ENCODE measurements at places on chromosomes 11 and 22.

DNA sequence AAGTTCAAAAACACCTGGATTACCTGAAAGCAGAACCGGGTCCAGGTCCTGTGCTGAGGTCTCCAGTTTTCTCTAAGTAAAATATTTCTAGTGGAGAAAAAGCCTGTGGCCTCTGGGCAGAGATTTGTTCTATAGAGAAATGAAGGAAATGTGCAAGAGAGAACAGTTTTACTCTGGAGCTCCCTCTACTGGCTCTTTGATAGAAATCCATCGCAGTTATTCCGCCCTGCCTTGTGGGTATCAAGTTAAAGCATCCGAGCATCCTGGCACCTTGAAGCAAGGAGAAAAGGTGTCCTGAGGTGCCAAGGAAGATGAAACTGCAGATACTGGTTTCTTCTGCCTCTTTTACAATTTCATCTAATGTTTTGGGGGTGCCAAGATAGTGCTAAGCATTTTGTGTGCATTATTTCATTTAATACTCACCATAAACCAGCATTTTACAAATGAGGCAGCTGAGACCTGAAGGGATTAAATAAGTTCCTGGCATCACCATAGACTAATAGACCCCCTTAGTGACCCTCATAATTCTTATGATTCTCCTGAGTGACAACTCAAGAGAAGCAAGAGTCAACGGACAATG, 113.1 kb upstream of the HSD17B12 start:
- DNase-seq: no peak

DNA sequence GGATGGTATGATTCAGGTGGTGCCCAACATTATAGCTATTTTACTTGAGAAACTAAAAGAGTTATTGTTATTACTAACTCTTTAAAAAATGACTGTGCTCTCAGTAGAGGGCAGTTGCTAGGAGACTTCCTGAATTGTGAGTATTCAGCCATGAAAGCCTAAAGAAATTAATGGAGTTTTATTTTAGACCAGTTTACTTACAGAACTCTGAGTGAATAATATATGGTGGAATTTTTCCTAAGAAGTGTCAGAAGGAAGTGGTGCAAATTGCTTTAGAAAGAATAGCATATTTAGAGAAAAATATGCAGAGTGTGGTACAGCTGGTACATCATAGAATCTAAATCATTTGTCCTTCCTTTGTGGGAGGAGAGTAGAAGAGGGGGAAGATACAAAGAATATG, 689.9 kb upstream of the CCDC90B start:
- DNase-seq: no peak

- DNase-seq: no peak
These were observed 414 bp downstream of the JOSD1 start for GRCh38 chr22:38700270-38700788.

GRCh38 chr22:41411021-41411851, 29.5 kb downstream of the TEF start:
- no peak for DNase-seq

GRCh38 chr22:49267996-49268395, 559.7 kb downstream of the BRD1 start:
- no peak for DNase-seq

- peak; percentile 97 for DNase-seq
These were observed 30.5 kb upstream of the GCAT start for GRCh38 chr22:37777122-37777687.

Data from LNCaP clone FGC (cell line).